ENCODE measurements at places on chromosomes 7 and 10.
A peak's percentile ranks its signal among the peaks of the same experiment; 100 is the strongest.

DNA sequence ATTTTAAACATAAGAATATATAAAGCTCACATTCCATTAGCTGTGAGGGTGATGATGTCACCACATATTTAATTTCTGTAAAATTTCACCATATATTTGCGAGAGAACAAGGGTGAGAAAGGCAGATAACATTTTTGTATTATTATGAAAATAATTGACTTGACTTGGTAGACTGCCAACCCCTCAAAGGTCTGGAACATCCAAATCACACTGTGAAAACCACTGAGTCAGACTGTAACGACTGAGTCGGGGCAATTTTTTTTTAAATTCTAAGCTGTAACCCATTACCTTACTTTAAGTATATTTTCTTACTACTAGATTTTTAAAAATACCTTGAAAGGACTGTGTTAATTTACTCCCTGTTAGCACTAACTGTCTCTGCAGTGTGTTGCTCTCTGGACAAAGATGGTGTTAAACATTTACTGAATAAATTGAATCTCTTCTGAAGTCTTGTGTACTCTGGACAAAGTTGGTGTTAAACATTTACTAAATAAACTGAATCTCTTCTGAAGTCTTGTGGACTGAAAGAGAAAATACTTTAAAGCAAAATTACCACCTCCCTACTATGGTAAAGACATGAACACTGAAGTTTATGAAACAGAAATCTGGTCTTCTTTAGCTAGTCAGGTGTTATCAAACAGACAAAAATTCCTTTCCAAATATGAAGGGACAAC, 14.1 kb downstream of the PDZD8 start:
- no peak for DNase-seq

DNA sequence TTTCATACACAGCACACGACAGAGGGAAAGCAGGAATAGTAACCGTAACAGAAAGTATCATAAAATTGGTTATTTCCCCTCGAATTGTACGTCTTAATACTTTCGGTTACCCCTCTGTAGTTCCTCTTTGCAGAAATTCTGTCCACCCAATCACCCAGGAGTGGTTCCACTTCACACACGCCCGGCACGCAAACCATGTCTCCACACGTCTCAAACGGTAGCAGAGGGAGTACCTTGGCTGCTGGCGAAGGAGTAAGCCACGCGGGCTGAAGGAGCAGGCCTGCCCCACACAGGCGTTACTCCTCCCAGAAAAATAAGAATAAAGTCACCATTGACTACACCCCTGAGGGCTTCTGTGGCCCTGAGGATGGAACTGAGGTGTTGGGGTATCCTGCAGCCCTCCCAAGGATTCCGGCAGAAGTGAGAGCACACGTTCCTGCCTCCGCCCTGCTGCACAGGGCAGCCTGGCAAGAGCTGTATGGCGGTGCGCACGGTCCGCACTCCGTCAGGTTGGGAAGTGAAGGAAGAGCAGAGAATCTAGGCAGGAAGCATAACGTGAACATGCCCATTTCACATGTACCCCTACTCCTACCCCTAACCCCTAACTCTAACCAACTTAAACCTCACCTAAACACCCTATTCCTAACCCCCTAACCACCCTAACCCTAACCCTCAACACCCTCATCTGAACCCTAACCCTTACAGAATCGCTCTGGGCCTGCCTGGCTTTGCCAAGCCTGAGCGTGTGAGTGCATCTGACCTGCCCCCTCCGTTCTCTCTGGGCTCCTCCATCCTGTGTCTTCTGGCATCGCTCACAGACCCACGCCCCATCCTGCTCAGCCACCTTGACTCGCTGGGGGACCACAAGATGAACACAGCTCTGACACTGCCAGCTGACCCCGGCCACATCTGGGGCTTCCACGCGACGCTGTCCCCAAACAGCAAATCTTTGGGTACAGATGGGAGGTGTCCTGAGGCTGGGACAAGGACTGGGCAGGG, 18.2 kb downstream of the GPR146 start:
- no peak for DNase-seq

- DNase-seq: no peak
Observed at GRCh38 chr7:70219061-70219460, 620.8 kb downstream of the AUTS2 start.

GRCh38 chr7:23208316-23208715, 26.5 kb downstream of the NUP42 start:
- DNase-seq: no peak

DNA sequence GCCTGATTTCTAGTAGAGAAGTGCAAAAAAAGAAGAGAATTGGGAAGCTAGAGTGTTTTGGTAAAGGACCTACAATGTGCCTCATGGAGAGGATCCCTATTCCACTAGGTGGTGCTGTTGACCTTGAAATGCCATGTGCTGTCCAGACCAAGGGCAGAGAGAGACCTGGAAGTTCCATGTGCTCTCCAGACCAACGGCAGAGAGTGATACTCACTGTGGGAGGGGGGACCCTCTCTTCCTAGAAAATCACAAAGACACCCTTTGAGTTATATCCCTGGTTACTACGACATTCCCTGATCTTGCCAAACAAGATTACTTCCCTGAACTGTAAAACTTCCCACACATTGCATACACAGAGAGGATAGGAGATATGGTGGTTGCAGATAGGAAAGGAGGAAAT, 212.7 kb upstream of the ZNF804B start:
- no peak for DNase-seq

- DNase-seq: no peak
Observed at GRCh38 chr7:153382641-153383101, 623.1 kb downstream of the ACTR3B start.

GRCh38 chr10:97062046-97062445, 123.7 kb downstream of the SLIT1 start:
- no peak for DNase-seq

DNA sequence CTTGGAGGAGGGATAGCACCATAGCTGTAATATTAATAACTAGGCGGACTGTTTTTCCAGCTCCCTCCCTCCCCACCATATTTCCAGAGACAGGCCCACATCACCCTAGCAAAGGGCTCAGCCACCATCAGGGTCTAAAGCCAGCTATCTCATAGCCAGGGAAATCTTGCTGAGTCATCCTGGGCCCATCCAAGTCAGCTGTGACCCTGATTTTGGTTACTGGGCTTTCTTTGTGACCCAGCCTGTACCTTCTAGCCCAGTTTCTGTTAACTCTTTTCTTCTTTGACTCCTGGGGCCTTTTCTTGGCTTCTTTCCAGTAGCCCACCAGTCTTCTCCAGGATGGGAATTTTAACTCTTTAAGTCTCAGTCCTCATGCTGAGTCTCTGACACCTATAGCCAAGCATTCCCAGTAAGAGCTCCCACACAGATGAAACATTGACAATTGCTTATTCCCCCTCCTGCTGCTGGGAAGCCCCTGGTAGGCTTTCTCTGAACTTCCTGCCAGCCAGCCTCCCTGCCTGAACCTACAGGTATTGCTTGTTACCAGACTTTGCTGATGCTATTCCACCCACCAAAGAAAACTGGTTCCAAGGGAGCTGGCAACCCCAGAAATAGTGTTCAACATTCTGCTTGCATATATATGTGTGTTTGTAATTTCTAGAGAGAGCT, 34.8 kb upstream of the ADO start:
- DNase-seq: no peak

DNA sequence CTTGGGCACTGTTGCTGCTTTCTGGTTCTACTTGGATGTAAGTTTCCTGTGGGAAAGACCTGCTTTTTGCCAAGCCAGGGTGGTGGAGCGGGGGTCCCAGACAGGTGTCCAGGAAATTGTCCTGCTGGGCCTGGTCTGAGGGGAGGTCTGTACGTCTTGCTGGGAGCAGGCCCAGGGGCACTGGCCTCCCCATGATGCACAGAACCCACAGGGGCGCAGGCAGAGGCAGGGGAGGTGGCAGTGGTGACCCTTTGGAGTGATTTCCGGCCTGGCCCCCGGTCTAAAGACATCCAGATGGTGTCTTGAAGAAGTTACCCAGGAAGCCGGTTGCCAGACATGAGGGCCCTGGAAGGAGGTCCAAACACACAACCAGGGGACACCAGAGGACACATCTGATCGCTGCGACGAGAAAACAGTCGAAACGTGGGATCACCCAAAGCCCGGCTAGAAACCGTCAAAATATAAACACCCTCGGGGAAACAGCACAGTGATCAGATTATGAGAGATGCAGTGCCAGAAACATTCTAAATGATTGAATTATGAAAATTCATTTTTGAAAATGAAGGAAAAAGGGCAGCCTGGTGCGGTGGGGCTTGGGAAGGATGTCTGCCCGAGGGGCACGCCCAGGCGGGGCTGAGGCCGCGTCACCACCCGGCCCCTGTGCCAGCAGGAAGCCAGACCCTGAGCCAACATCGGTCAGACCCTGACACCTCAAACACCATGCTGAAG, 59.6 kb downstream of the TMEM270 start:
- DNase-seq: no peak

- no peak for DNase-seq
Observed at GRCh38 chr10:112956631-112957350, 6.7 kb downstream of the TCF7L2 start.

GRCh38 chr7:93860261-93860660, 30.3 kb downstream of the TFPI2 start:
- DNase-seq: no peak

DNA sequence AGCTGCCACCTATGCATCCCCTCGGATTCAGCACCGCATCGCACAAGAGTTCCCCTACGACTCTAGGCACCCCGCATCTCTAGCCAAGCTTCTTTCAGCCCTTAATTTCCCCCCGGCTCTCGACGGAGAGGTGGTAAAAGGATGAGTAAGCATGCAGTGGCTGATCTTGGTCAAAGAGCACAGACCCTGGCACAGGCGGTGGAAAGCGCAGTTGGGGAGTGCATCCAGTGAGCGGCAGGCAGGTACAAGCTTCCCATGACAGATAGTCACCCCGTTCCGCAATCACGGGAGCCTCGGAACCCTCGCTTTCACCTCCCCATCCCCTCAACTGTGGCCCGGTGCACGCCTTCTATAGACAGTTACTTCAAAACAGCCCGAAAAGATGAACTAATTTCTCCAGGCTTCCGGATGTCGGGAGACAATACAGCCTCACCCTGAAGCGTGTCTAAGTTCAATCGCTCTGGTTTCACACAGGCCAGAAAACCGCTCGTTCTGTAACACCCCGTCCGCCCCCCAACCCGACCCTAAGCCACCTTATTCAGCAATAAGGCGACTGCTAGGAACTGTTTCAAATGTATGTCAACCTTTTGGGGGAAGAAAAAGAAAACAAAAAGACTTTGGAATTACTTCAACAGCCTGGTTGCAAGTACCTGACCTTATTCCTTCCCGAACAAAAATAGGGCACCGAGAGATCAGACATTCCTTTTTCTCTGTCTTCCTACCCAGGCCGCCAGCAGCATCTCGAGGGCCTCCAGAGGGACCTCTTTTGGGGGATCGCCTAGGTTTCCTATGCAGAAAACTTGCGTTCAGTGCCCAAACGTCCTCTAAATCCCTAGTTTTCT, 1.4 kb downstream of the RHEB start:
- DNase-seq: peak; percentile 73

DNA sequence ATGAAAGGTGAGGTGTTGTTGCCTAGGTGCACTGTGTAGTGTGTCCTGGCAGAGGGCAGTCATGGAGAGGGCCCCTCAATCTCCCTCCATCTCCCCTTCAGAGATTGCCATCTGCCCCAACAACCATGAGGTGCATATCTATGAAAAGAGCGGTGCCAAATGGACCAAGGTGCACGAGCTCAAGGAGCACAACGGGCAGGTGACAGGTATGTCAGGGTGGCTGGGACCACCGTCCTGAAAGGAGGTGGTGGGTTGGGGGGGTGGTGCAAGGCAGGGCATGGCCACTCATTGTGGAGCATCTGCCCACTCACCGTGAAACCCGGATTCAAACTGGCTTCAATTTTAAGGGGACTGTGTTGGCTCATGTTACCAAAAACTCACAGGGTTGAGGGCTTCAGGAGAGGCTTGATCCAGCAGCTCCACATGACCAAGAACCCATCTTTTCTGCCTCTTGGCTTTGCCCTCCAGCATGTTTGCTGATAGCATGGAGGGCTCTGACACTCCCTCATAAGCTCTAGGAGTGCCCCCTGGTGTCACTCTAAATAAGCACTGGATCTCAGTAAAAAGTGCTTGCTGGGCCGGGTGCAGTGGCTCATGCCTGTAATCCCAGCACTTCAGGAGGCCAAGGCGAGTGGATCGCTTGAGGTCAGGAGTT, 12.2 kb downstream of the ARPC1B start:
- DNase-seq: no peak

DNA sequence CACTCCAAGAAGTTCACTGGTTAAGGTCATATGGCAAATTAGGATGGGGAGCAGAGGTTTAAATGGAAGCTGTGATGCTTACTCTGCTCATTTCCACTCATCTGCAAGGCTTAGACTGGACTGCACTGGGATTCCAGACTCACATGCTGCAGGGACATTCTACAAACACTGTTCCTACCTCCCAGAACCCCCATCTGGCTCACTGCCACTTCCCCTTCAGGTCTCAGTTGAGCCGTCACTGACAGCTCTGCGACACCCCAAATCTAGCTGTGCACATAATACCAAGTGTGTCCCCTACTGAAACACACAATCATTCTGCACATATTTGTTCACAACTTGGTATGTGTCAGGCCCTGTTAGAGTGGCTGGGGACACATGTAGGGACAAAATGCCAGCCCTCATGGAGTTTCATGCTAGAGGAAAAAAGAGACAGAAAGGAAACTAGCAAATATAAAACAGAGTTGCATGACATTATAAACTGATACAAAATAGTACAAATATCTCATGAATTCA, 5.4 kb downstream of the PRKCQ start:
- no peak for DNase-seq

GRCh38 chr10:63994371-63994770, 473.2 kb downstream of the REEP3 start:
- no peak for DNase-seq

DNA sequence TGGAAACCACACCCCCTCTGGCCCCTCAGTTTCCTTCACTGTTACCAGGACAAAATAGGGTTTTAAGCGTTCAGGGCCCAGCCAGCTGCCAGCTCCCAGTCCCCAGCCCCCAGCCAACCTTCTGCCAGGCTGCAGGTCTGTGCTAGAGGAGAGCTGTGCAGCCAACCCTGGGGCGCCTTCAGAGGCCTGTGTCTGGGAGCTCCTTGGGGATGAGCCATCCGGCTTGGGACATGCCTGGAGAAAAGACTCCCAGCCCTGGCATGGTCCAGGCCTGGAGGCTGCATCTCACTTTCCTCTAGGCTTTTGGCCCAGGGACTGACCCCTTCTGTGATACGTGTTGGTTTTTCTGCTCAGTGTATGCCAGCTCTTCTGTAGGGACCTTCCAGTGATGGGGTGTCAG, 487.6 kb upstream of the MGMT start:
- DNase-seq: no peak

DNA sequence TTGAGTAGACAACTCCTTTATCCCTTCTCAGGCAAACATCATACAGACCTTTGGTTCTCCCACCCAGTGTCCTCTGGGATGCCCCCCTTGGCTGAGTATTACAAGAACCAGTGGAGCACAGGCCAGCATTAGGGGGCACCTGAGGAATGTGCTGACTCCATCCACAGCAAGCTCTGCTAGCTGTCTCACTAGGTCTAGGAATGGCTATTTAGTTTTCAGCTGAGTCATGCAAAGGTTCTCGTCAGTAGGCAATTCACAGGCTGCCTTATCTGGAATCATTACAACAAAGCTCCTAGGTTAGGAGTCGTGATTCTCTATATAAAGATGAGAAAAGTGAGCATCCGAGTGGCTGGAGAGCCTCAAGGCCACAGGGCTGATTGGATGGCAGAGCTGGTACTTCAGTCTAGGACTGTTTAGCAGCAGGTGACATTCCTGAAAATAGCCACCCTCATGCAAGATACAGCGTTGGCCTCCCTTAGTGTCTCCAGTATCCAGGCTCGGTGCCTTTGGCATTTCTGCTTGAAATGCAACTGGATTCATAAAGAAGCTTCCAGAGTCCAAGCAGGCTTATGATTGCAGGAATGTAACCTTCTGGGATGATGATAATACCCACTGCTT, 75.8 kb downstream of the CDCA7L start:
- no peak for DNase-seq

All from head of caudate nucleus (tissue), 42 donors.